ENCODE measurements at places on chromosomes 16 and 17. TPM values are rescaled to one million over a fixed set of nuclear protein-coding genes. Genes with fewer than 3 reads are reported as not detected.

DNA sequence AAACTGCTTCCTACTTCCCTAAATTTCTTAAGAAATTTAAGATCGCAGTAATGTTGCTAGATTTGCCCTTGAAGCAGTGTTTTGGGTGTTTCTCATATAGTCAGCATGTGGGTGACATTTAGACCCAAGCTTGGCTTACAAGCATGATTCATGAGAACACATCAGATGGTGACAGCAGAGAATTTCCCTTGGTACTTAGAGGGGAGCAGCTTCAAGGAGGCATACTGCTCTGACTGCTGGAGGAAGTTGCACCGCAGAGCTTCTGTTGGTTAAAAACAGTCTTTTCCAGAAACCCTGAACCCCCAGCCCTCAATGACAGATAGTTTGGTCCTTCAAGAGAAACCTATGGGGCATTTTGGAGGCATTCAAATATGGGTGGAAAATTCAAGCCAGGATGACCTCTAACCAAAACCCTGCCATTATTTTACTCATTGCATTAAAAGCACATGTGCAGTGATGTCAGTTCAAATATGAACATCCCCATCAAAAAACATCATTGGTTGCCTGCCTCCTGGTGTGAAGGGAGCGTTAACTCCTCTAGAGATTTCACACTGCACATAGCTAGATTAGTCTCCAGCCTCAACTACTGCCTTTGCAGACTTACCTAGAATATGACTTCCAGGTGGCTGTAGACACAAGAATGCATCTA, 201.5 kb upstream of the CACNG5 start:
- DNase-seq: no peak

GRCh38 chr17:5097101-5097834, 14.4 kb downstream of the ZNF232 start:
- DNase-seq: no peak

DNA sequence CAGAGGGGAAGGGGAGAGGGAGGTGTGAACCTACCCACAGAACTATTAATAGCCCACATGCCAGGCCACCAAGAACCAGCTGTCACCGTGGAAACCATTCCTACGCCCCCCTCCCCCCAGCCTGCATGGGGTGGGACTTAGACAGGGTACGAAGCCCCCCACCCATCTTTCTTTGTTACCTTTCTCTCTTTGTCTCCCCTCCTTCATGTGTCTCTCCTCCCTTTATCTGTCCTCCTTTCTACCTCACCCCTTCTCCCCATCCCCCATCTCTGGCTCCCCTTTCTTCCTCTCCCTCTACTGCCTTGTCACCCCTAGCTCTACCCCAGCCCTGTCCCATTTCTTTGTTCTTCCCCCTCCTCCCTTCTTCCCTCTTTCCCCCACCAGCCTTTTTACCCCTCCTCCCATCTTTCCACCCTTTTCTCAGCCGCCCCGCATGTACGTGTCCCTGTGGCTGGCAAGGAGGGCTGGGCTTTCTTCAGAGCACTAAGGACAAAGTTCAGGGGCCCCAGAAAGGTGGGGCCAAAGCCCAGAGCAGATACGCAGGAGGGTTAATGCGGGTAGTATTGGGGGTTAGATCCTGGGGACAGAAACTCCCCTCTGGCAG, 8.0 kb downstream of the THRA start:
- DNase-seq: no peak

DNA sequence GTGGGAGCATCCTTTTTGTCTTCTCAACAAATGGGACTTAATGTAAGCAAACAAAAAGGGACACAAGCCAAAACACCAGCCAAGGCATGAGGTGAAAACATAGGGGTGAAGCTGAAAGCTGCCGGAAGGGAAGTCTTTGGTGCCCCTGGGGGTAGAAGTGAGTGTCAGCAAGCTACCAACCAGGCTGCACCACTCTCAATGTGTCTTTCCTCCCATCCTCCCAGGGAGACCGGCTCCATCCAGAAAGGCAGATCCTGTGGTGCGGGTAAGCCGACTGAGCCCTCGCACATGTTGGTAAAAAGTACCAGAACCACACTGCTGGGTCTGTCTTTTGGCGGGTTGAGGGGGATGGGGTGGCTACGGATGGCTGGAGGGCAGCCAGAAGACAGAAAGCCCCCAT, 52.0 kb upstream of the SREBF1 start:
- DNase-seq: no peak

Gene FOXJ1
- polyA plus RNA-seq: 0.05 TPM

Gene SLC13A2
- not detected for polyA plus RNA-seq

Gene UTS2R
- polyA plus RNA-seq: 5.8 TPM

All from forelimb muscle (tissue), 1 donor.